CD4-positive, alpha-beta memory T cell (primary cell): ENCODE measurements at places on chromosomes 11 and 22.

GRCh38 chr11:96054870-96055705, 131.2 kb upstream of the MTMR2 start:
- DNase-seq, result no peak

DNA sequence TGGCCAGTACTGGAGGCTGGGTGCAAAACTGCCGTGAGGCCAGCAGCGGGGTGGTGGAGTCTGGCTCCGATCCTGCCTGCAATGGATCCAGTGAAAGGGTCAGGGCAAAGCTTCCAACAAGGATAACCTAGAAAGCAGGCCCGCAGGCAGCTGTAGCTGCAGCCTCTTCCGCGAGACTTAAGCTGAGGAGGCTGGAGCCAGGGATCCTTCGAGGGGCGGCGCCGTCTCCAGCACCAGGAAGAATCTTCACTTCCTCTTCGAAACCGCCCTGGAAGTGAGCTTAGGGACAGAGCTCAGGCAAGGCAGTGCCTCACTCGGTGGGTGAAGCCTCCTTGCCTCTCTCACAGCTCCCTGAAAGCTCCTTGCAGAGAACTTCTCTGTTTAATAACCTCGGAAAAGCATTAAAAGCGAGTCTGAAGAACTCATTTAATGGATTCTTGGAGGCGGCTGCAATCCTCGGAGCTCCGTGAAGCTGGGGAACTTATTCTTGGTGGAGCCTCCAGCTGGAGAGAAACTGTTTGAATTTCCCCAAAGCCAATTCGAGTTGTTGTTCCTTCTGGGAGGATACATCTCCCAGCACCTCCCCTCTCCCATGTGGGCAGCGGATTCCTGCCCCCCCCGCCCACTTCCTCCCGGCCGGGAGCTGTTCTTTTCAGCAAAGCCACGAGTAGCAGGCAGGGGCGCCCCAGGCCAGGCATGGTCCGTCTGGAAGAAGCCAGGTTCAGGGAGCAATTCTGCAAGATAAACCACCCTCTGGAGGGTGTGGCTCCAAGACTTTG, 169.9 kb downstream of the CTTN start:
- no peak for DNase-seq

GRCh38 chr22:40235308-40235707, 57.6 kb downstream of the TNRC6B start:
- no peak for DNase-seq

GRCh38 chr11:1837171-1838076, 1.4 kb upstream of the TNNI2 start:
- DNase-seq, result peak; percentile 63

GRCh38 chr11:128391811-128392210, 195.5 kb downstream of the ETS1 start:
- DNase-seq, result no peak

- no peak for DNase-seq
These were observed 1281.0 kb downstream of the LRRC4C start for GRCh38 chr11:40178470-40178869.

- DNase-seq, result no peak
These were observed 16.6 kb downstream of the GP1BB start for GRCh38 chr22:19739911-19740449.

DNA sequence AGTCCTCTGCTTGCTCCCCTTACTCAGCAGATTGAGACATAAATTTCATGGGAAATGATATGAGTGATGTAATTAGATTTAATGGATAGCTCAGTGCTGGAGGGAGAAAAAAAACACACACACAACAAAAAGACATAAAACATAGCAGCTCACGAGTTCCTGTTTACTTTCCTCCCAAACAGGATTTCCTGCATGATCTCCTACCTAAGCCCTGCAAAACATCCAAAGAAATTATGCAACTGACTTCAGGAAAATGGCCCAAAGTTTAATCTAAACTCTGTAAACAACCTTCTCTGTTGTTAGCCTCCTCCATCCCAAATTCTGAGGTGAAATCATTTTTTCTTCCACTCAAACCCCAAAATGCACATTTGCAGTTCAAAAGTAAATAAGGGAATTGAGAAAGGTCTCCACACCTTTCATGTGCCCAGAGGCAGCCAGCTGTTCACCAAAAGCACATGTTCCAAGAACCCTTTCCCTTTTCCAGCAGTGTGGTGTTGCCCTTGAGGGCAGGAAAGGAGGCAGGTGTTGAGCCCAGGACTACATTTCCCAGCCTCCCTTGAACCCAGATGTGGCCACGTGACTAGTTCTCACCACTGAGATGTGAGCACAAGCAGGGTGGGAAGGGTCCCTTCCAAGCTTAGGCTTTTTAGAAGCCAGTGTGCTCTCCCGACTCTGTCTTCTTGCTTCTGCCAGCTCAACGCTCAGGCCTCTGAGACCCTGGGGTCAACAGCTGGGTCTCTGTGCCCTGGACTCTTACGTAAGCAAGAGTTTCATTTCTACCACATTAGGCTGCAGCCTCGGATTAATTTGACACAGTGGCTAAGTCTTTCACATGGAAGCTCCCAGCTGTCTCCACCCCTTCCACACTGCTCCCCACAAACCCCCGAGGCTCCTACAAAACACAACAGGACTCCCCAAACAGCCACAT, 301.2 kb downstream of the CTTN start:
- no peak for DNase-seq

DNA sequence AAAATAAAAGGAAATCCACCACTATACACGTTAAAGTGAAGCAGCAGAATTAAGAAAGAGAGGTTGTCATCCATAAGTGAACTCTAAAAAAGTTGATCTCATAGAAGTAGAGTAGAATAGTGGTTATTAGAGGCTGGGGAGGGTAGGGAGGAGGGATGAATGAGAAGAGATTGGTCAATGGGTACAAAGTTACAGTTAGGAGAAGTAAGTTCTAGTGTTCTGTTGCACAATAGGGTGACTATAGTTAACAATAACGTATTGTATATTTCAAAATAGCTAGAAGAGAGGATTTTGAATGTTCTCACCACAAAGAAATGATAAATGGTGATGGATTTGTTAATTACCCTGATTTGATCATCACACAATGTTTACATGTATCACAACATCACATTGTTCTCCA, 72.0 kb downstream of the CD82 start:
- DNase-seq, result no peak

DNA sequence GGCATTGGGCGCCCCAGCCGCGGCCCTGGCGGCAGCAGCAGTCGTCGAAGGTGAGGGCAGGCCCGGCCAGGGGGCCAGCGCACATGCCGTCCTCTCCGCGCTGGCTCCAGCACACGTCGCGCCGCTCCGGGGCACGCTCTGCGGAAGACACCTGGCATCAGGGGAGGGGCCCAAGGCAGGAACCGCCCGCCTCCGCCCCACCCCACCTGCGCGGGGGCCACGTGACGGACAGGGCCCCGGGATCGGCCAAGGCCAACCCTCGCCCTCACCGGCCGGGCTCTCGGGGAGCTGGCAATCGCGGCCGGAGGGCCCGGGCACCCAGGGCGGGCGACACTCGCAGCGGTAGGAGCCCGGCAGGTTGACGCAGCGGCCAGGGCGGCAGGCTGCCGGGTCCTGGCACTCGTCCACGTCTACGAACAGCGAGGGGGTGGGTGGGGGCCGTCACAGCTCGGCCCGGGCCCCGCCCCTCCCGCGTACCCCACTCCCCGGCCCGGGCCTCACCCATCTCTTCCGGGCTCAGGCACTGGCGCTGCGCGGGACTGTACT, 14.9 kb downstream of the SCYL1 start:
- no peak for DNase-seq

DNA sequence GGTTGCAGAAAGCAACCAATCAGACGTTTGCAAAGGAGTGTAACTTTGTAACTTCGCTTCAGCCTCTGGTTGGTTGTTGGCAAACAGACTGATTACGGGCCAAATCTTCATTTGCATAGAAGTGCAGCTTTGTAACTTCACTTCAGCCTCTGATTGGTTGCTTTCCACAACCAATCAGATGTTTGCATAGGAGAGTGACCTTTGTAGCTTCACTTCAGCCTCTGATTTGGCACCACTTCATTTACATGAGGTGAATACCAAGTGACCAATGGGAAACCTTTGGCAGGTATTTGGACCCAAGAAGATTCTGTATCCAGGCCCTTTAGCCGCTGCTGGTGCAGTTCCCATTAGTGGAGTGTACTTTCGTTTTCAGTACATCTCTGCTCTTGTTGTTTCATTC, 16.0 kb downstream of the USP47 start:
- peak; percentile 31 for DNase-seq

DNA sequence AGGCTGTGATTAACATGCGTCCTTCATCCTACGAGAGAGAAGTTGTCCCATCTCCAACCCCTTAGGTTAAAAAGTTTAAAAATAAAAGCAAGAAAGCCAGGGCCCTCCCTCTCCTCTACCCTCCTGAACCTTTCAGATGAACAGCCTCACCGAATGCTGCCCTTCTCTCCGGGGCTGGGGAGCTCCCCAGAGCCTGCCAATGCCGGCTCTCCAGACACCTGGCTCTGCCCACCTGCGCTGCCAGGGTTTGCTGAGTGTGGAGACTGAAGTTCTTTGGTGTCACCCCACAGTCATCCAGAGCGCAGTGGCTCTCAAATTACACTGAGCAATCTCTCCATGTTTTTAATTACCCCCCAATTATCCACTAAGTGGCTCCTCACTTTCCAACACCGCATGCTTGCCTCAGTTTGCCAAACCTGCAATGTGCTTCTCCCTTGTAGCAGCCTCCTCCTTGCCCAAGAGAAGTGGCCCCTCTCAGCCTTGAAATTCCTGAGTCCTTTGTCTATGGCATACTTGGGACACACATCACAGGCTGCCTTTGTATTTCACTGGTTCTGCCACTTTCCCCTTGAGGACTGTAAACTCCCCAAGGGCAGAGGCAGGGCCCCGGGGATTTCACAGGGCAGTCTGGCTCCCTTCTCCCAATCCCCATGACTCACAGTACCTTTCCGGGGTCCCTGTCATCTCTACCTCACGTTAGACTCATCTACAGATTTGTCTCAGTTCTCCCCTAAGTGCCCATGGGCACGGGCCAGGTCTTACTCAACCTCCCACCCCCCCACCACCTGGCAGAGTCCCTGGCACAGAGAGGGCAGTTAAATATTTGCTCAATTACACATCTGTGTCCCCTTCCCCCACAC, 2.0 kb downstream of the MYH9 start:
- DNase-seq, result no peak

DNA sequence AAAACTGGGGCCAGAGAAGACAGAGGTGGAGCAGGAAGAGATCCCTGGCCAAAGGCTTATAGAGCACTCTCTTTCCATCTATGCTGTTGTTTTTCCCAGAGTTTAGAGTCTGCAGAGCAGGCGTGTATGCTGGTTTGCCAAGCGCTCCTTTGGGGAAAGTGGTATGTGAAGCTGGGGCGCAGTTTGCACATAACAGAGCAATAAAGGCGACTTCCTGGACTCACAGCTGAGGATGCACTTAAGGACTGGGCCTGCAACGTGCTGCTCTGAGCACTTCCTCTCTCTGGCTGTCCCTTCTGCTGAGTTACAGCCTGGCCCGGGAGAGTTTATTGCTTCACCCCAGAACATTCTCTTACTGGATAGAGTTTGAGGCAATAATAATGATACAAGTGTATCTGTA, 41.7 kb downstream of the THAP12 start:
- DNase-seq, result no peak

GRCh38 chr22:36492109-36492508, 10.7 kb upstream of the TXN2 start:
- no peak for DNase-seq

DNA sequence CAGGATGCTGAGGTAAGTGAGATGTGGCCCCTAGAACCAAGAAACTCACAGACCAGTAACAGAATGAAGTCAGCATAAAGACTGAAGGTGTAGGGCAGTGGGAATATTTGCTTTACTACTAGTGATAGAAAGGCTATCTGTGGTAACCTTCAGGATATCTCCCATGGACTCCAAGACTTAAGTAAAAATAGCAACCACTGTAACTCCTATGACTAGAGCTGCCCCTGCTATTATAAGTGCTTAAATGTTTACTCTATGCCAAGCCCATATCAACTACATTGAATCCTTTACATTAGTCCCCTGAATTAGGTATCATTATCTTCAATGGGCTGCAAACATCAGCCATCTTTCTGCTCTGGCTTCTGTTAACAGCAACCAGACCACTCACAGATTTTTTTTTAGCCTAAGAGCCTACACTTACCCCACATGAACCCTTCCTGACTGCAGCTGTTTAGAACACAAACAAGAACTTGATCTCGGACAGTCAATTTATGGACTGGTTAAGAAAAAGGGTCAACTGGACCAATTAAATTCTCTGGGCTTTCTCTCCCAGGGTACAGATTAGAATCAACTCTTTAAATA, 335.1 kb upstream of the API5 start:
- no peak for DNase-seq

DNA sequence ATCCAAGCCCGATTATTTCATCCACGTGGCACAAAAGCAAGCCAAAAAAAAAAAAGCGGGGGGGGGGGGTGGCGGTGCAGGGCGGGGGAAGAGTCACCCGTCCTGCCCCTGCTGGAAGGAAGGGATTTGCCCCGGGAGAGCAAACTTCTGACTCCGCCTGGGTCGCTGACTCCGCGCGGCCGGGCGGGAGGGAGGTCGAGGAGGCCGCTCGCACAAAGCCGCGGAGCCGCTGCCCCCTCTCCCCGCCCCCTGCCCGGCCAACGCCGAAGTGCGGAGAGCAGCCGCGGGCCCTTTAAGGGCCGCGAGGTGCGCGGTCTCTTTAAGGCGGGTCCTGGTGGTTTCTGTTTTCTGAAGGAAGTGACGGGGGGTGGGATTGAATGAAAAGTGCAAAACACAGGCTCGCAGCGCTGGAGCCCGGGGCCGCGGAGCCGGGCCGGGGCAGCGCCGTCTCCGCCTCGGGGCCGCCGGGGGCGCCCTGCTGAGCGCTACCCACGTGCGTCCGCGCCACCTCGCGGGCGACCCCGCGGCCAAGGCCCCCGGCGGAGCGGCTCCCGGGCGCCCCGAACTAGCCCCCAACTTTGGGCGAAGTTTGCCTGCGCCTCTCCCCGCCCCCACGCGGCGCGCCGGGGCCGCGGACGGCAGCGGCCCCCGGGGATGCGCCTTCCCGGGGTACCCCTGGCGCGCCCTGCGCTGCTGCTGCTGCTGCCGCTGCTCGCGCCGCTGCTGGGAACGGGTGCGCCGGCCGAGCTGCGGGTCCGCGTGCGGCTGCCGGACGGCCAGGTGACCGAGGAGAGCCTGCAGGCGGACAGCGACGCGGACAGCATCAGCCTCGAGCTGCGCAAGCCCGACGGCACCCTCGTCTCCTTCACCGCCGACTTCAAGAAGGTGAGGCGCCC, at the start of gene OAF:
Gene OAF (plus strand): TSS at position 407 of the 896 bp plus-strand sequence. CDS start 248 bp downstream, at position 655.
- peak; percentile 58 for DNase-seq

DNA sequence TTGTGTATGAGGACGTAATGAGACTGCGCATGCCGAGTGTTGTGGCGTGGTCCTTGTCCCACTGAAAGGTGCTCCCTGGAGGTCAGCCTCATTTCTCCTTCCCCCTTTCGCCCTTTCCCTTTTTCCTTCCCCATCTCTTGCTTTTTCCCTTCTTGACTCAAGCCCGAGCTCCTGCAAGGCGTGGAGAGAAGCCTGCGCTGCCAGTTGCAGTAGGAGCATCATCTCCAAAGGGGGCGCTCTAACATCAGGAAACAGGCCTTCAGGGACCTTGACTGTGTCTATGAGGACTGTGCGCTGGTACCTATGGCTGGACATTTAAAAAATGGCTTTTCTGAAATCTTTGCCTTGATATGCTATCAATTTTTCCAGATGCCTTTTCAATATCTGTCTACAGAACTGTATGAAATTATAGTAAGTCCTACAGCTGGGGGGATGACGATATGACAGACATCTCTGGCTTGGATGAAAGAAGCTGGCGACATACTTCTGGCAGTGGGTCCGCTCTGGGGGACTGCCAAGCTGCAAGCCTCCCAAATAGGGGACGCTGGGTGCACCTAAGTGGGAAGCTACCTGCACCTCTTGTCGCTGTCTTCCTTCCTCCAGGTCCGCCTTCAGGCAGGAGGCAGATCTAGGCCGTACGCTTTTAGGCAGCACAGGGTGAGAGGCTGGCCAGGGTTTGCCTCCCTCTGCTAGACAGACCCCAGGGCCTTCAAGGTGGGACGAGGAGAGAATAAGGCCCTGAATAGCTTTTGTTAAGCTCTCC, 96.5 kb downstream of the NXPE2 start:
- no peak for DNase-seq
